ACHN (cell line): ENCODE measurements at places on chromosomes 13 and 19.
A peak's percentile ranks its signal among the peaks of the same experiment; 100 is the strongest.

- DNase-seq: peak; percentile 23
These were observed 70.5 kb downstream of the GJA3 start for GRCh38 chr13:20090349-20090748.

DNA sequence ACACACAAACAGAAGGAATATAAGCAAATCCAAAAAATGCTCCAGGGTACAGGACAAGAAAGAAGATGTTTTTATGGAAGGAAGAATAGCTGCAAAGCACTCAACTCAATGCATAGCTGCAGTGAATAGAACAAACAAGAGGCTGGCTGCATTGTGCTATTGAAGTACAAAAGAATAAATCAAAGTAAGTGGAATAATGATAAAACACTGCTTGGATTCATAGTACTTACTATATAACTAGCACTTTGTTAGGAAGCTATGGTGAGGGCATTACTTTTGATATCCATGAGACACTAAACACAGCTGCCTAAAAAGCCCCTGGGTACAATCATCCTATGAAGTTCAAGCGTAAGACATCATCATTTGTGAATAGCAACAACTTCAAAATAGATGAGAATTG, 350.1 kb downstream of the PCDH9 start:
- DNase-seq: no peak

DNA sequence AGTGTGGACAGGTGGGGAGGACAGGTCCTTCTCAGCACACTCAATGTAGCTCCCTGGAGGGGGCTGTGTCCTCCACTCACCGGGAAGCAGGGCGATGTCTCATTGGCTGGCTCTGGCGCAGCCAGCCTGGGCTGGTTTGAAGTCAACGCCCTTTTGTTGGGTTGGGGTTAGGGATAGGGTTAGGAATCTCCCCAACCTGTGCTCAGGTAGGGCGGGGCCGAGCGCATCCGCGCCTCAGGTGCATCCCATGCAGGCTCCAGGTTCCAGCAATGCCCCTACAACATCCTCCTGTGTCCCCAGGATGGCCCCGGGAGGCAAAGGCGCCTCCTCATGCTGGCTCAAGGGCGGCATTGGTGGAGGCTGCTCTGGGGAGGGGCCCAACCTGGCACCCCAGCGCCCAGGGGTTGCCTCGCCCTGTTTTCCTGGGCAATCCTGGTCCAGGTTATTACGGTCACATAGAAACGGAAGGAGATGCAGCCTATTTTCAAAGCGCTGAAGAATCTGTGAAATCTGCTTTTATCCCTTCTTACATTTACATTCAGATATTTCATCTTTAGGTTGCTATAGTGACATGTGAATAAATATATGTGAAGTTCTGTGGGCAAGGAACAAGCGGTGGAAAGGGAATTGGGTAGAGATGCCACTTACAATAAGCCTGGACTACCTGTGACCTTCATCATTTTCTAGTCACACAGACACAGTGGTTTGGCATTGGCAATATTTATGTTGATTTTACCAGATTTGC, 74.3 kb downstream of the TM9SF2 start:
- DNase-seq: no peak

GRCh38 chr13:55992145-55992544, 1148.6 kb upstream of the PRR20A start:
- DNase-seq: no peak

GRCh38 chr19:12047868-12048267, 4.9 kb downstream of the ZNF878 start:
- no peak for DNase-seq

GRCh38 chr19:55068950-55069864, 6.3 kb upstream of the RDH13 start:
- no peak for DNase-seq

- DNase-seq: peak; percentile 23
These were observed at the start of gene CDC34 for GRCh38 chr19:531753-532560. Gene CDC34 (plus strand): TSS chr19:531760. CDS start chr19:531932, 172 bp downstream.

GRCh38 chr13:95660981-95661581, 15.9 kb upstream of the DNAJC3 start:
- DNase-seq: peak; percentile 47

DNA sequence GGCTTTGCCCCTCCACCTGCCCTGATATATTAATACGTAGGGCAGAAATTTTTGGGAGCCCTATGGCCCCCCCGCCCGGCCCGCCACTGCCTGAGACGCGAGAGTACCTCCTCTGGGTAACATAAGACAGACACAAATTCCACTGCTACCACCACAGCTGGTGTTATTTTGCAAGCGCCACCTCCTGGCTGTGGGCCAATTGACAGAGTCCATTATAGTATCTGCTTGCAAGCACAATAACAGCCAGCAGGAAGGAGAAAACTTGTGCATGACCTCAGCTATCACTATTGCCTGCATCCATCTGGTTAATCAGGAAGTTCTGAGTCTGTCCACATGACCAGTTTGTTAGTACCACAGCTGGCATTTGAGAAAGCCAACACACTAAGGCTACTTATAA, 25.3 kb upstream of the OR10H2 start:
- DNase-seq: no peak

- no peak for DNase-seq
These were observed 2.1 kb downstream of the RPL18A start for GRCh38 chr19:17861542-17862402.

GRCh38 chr19:33194886-33195644, 935 bp downstream of the LRP3 start:
- DNase-seq: no peak

- no peak for DNase-seq
These were observed 95.5 kb upstream of the SERP2 start for GRCh38 chr13:44278166-44278565.

DNA sequence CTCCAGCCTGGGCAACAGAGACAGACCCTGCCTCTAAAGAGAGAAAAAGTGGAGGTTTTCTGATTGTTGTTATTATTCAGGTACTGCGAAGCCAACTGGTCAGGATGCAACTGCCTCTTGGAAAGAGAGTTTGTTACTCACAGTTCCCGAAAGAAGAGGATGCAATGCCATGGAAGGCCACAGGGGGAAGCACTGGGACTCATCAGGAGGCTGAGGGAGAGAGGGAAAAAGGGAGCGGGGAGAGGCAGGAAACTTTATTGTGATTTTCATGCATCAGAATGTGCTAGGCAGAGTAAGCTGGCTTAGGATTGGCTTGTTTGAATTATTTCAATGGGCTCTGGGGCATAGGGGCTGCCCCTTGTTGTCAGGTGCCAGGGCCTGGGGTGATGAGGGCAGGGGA, 27.6 kb downstream of the MYO9B start:
- DNase-seq: peak; percentile 64

GRCh38 chr19:6267552-6268381, 12.0 kb downstream of the MLLT1 start:
- no peak for DNase-seq

GRCh38 chr13:48775285-48775684, 121.6 kb downstream of the CYSLTR2 start:
- DNase-seq: no peak

GRCh38 chr13:30107521-30108136, 199.7 kb downstream of the KATNAL1 start:
- DNase-seq: peak; percentile 3

DNA sequence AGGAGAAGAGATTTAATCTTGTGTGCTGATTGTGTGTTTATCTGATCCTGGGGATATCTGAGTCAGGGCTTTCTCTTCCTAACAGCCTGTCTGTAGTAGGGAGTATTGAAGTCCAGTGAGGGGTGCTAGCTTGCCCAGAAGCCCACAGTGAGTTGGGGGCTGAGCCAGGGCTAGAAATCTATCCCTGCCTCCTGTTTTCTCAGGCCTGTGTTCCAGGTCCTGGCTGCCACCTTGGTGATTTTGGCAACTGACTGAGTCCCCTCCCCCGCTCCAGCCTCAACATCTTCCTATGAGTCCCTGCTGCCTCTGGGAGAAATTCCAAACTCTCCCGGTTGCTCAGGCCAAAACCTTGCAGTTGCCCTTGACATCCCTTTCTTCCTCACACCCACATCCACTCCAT, 7.7 kb upstream of the NOVA2 start:
- DNase-seq: no peak

DNA sequence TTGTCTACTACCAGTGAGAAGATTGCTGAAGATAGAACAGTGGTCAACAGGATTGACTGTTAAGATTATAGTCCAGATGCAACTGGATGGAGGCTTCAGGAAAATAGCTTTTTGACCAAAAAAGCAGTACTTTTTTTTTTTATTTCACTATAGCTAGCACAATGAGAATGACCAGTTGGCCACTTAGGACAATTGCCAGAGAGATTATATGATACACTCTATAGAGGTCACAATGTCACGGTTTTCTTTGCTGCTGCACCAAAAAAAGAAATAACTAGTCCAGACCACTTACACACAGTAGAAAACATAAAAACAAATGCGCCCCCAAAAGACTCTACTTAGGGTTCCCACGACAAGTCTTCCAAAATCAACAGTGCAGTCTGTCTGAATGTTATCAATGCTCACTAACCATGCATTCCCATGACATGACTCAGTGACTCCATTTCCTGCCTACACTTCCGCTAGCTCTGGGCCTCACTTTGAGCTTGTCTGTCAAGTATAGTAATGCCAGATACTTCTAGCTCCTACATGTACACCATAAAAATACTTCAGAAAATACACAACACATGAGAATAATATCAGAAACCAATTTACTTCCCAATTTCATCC, 209.1 kb upstream of the STARD13 start:
- DNase-seq: peak; percentile 65

DNA sequence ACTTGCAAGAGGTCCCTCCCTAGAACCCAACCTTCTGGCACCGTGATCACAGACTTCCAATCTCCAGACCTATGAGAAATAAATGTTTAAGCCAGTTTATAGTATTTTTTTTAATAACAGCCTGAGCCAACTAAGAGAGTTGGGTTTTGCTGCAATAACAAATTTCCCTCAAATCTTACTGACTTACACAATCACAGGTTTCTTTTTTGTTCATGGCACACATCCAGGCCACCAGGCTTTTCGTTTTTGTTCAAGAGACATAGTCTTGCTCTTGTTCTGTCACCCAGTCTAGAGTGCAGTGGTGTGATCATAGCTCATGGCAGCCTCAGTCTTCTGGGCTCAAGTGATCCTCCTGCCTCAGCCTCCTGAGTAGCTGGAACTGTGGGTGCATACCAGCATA, 2.0 kb upstream of the SELENOV start:
- DNase-seq: no peak

GRCh38 chr13:48294653-48295052, 8.9 kb upstream of the RB1 start:
- DNase-seq: no peak

GRCh38 chr13:45940061-45940460, 88.5 kb upstream of the SIAH3 start:
- DNase-seq: no peak

- DNase-seq: no peak
These were observed 4.2 kb downstream of the LGALS7B start for GRCh38 chr19:38793177-38793576.

- no peak for DNase-seq
These were observed 97.1 kb downstream of the SIPA1L3 start for GRCh38 chr19:38004186-38004520.

DNA sequence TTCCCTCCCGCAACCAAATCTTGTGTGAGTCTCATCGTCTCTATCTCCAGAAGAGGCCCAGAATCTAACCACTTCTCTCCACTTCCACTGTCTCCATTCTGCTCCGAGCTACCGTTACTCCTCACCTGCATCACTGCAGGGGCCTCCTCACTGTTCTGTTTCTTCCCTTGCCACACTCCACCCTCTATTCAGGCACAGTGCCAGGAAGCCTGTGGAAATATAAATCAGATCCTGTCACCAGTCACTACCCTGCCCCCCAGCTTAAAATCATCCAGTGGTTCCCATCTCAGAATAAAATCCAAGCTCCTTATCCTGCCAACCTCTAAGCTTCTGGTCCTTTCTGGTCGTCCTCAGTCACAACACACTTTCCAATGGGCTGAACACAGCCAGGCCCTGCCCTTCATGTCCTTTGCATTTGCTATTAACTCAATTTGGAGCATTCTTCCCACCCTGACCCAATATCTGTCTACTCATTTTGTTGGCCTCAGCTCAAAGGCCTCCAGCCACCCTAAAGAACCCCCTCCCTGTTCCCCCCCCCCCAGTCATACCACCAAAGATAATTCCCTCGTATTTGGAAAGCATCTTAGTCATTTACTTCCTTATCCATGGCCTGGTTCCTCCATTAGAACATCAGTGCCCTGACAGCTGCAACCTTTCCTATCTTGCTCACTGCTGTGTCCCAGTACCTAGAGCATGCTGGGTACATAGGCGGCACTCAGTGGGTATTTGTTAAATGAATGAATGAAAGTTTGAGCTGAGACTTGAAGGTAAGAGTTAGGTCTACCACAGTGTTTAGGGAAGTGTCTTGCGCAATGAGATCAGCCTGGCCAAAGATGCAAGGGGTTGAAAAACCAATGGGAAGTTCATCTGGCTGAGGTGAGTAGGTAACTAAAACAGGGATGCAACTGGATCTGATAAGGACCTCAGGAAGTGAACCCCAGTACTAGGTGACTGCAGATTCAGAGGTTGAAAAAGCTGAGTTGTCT, 24.4 kb downstream of the ZNF175 start:
- no peak for DNase-seq

DNA sequence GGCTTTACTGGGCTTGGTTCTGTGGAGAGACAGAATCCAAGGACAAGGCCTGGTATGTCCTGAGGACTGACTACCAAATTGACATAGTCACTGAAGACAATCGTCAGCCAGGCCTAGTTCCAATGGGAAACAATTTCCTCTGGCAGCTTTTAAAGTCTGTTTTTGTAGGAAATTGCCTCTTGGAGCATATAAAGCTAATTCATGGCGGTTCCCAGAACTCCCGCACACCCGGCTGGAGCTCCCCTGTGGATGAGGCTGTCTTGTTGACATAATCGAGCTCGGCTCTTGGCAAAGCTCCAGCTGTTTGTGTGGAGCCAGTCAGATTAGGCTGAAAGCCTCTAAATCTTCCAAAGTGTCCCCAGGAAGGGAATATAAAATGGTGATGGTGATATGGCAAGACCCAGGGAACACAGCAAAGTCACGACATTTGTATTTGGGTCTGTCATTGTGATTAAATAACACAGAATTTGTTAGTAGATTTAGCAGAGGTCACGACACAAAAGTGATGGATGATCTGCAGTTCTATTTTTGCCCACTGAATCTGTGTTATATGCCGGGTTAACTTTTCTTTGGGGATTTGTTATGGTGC, 395.0 kb downstream of the PCDH9 start:
- no peak for DNase-seq

GRCh38 chr13:41004875-41005693, 14.0 kb downstream of the ELF1 start:
- no peak for DNase-seq
